ENCODE measurements at places on chromosomes 7 and 10.

DNA sequence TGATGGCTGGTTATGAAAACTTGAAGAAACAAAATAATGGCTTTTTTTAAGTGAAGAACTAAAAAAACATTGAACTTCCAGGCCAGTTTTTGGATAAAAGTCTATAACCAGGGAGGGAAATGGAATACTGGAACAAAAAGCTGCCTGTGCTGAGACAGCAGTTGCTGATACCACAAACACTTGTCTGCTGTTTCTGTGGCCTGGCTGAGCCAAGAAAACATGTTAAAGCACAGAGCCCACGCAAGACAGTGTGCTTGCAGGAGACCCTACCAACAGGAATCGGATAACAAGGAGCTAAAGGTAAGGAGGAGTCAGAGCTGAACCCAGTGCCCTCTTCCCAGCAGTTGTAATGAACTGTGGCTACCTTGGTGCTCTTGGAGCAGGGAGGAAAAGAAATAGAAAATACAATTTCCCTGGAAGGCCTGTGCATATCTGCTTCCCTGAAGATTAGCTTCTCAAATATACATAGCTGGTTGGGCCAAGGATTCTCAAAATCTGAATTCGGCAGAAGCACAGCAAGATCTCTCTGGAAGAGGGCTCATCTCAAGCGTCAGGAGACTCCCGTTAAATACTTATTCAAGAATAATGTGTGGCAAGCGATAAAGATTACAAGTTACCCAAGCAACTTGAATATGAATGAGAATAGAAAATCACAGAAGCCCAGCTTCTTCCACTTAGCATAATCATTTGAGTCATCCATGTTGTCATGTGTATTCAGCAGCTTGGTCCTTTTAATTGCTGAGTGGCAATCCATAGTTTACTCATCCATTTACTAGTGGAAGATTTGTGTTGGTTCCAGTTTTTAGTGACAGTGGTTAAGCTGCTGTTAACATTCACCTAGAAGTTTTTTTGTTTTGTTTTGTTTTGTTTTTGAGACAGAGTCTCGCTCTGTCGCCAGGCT lies 87.6 kb downstream of the NOD1 start:
- DNase-seq, result peak; percentile 30

- DNase-seq, result no peak
Observed at GRCh38 chr10:61933859-61934555, 32.5 kb downstream of the ARID5B start.

- DNase-seq, result no peak
Observed at GRCh38 chr10:105073999-105074398, 432.9 kb downstream of the SORCS3 start.

DNA sequence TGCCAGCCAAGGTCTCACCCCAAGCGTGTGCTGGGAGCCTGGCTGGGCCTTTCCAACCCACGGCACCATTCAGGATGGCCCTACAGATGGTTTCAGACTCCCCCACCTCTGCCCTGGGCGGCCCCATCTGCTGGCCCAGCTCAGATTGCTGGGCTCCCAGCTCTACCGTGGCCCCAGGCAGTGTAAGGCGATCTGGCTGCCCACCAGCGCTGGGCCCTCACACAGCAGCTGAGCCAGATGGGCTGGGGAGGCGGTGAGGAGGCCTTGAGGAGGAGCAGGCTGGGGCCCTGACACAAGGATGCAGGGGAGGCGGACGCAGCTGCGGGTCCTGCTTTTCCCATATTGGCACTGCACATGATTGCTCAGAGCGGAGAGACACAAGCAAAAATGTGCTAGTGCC lies 162.8 kb downstream of the NRF1 start:
- DNase-seq, result no peak

DNA sequence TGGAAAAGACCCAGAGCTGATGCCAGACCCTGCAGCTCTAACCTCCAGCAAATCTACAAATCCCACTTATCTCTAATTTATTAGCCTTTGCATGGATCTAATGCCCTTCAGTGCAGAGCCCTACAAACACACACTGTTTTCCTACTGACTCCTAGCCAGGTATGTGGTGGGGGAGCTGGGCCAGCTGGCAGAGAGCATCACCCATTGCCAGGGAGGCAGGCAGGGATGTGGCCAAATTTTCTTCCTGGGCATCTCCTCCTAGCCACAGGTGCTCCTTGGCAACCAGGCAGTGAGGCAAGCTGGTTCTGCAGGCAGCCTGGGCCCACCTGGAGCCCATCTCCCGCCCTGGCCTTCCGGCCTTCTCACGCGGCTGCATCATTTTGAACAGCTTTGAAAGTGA lies 55.9 kb upstream of the EMX2 start:
- no peak for DNase-seq

- no peak for DNase-seq
Observed at GRCh38 chr7:157494506-157495176, 157.8 kb downstream of the DNAJB6 start.

DNA sequence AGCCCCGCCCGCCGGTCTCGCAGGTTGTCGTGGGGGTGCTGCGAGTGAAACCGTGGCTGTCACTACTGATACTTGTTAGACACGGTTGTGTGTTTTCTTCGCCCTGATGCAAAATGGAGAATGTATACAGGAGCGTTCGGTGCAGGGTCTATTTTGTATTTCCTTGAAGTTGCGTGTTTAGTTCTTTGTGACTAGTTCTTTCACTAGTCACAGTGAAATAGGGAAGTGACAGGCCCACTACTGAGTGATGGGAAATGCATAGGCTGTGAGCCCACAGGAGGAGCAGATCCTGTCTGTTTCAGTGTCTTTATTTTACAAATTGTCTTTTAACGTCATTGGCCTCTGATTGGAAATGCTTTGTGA lies 675 bp downstream of the ABRAXAS2 start:
- peak; percentile 92 for DNase-seq

DNA sequence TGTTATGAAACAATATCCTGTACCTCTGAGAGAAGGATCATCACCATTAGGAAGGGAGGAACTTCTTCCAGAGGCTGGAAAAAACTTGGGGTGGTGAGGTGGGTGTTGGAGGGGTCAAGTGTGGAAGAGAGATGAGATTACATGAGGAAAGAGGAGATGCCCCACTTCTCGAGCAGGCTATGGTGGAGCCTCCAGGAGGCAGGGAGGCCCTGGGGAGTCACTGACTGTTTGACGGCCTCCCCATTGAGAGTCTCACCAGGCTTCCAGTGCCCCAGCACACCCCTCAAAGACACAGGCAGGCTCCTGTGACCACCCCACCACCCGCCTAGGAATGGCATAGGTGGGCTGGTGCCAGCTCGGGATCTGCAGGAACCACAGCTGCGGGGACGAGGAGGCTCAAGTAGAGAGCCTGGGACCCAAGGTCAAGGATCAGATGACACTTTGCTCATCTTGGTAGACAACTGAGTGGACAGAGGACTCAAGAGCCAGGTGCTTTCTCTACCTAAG lies 185.3 kb upstream of the GDF10 start:
- no peak for DNase-seq

DNA sequence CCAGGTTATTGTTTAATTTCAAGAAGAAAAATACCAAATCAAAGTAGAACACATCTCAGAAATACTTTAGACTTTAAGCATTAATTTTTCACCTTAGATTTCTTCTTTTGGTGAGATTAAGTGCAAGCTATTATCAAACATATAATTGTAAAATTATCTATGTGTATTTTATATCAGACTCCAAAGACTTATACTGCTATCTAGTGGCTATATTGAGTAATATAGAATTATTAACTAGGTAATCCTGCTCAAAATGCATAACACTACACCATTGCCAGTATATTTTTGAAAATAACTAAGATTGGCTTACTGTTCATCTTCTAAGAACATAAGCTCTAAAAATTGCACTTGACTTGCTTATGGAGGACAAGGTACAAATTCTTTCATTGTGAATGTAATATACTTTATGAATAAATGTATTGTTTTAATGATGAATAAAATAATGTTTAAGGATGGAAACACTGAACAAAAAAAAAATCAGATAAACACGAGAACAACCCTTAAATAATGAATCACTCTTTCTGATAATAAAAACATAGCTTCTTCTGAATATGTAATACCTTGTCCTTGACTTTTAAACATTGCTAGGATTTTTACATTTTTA lies 86.7 kb upstream of the GNAI1 start:
- DNase-seq, result no peak

- DNase-seq, result no peak
Observed at GRCh38 chr7:26284995-26285632, 6.5 kb upstream of the SNX10 start.

GRCh38 chr7:27901028-27901760 lies 161.2 kb downstream of the TAX1BP1 start:
- DNase-seq, result peak; percentile 89
